NCI-H2081 treated with DMSO at 0.1 percent for 48 hours (cell line): ENCODE measurements at places on chromosomes 5 and 9.
A peak's percentile ranks its signal among the peaks of the same experiment; 100 is the strongest.

GRCh38 chr9:129785866-129786265, 17.1 kb upstream of the TOR1B start:
- no peak for DNase-seq

DNA sequence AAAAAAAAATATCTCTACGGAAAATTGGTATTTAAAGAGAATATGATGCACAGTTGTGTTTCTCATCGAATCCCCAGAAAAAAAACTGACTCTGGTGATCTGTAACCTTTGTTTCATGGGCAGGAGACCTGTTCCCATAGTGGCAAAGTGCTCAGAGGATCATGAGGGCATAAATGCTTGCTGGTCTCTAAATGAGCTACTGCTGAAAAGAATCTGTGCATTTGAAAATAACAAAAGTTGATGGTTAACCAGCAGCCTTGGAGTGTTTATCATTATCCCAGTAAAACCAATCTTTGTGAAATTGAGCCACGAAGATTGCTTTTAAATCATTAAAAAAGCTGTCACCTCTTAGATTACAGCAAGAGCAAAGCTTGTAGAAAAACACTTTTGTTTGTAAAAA, 775.4 kb downstream of the MTRR start:
- DNase-seq, result no peak

DNA sequence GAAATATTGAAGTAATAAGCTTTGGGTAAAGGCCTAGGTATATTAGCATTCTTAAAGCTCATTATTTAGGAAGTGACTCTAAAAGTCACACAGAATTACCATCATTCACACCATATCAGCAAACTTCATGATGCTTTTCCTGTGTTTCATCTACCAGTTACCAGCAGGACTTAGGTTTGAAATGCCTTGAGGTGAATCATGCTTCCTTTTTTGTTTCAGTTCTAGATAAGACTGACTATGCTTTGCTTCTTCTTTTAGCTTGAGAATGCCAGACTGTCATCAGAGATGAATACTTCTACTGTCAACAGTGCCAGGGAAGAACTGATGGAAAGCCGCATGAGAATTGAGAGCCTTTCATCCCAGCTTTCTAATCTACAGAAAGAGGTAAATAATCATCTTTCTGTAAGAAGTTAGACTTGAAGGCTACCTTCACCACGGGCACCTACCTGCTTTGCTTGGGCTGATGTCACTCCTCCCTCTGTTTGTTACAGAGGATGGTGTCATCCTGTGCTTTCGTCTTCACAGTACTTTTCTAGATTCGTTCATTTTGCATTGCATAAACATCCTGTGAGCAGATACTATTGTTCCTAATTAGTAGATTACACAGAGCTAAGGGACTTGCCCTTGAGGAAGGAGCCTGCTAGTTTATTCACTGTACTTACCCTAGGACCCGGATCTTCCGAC, 34.7 kb downstream of the LMNB1 start:
- DNase-seq, result no peak

GRCh38 chr9:113963017-113963620, 87.0 kb downstream of the ZNF618 start:
- no peak for DNase-seq

GRCh38 chr9:121269642-121270254, 1.8 kb downstream of the GSN start:
- no peak for DNase-seq

- DNase-seq, result no peak
These were observed 1.2 kb downstream of the VCAN start for GRCh38 chr5:83472508-83473345.

DNA sequence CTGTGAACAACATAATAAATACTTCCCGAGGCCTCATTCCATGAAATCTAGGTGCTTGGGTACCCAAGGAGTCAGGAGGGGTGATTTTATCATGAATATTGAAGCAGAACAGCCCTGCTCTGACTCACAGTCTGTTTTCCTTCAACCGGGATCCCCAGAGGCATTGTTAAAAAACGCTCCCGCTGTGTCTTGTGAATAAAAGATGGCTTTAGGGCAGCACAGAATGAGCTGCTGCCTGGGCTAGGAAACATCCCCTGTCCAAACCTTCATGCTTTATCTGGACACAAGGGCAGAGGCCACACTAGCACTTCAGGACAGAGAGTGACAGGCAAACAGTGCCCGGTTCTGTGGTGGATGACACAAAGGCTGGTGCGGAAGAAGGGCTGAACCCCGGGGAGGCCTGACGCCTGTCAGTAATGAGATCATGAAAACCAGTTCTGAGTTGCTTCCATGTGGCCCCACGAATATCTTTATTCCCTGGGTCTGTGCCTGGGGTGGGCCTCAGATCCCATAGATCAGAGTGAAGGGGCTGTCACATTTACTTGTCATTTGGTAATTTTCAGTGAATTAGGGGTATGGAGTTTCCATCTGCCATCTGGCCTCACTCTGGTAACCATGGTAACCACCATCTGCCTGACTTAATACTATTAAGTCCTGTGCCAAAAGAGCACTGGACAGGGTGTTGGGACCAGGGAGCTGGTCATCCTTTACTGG, 2.6 kb downstream of the IGFBPL1 start:
- DNase-seq, result peak; percentile 24

DNA sequence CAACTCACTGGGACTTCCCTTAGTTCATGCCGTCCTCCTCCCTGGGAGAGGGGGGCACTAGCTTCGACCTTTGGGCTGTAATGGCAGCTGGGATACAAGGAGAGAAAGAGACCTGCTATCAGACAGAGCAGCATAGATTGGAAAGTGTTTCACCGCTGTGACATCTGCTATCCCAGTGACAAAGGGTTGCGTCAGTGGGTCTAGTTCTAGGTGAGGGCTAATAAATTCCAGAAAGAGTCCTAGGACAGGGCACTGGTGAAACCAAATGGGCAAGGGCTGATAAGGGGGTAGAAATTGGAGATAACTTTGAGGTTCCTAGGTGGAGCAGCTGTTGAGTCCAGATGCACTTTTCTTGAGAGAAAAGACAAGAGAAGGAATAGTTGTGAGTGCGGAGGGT, 62.5 kb downstream of the RASGRF2 start:
- no peak for DNase-seq

GRCh38 chr5:110476164-110476563, 250.3 kb downstream of the TMEM232 start:
- no peak for DNase-seq

GRCh38 chr5:152376886-152377285, 28.2 kb downstream of the NMUR2 start:
- DNase-seq, result no peak

GRCh38 chr9:88871669-88872068, 119.6 kb upstream of the S1PR3 start:
- DNase-seq, result no peak

DNA sequence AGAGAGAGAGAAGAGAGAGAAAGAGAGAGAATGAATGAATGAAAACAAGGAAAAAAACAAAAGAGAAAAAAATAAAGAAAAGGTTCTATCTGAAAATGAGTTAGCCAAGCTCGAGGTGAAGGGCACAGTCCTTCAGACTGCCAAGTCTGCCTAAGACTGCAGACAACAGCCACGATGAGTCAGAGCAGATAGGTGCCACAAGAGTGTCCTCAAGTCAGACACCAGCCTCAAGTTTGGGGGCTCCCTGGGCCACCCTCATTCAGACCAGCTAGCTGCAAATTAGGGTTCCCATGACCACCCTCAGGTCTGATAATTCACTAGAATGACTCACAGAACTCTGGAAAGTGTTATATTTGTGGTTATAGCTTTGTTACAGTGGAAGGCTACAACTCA, 13.9 kb upstream of the HABP4 start:
- no peak for DNase-seq

DNA sequence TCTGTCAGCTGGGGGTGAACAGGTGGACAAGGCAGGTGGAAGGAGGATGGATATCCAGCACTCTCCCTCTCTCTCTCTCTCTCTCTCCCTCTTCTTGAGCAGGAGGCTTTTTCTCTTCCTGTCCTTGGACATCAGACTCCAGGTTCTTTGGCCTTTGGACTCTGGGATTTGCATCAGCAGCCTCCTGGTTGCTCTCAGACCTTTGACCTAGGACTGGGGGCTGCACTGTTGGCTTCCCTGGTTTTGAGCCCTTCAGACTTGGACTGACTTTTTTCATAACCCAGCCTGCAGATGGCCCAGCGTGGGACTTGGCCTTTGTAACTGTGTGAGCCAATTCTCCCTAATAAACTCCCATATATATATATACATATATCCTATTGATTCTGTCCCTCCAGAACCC, 35.0 kb upstream of the SEMA4D start:
- DNase-seq, result no peak

DNA sequence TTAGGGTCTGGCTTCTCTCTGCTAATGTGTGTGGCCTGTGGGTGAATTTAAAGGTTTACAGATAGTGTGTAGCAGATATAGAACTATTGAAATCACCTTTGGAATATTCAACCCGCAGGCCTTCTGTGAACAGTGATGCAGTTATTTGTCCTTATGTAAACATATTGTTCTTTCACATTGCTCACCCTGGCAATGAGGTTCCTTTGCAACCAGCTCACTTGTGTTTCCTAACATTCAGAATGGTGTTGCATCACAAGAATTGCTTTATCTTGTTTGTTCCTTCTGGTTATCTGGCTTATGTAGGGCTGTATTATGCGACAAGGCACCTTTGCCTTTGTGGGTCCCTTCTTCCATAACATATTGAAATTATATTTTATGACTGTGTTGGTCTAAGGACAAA, 370.3 kb downstream of the NNT start:
- DNase-seq, result no peak

DNA sequence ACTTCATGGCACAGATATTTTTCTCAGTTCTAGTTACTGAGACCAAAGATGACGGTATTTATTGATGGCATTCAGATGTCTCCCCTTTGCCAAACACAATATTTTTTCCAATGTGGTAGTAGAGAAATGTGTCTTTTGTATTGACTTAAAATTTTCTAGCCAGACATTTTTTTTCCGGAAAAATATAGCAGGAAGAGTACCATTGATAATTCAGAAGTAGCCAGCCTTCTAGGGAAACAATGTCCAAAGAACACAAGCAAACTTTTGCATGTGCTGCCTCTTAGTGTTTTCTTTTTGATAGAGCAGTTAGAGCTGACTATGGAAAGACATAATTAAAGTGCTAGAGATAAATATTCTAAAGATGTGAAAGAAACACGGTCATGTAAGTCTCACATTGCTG, 231.4 kb downstream of the MARCHF11 start:
- DNase-seq, result no peak

DNA sequence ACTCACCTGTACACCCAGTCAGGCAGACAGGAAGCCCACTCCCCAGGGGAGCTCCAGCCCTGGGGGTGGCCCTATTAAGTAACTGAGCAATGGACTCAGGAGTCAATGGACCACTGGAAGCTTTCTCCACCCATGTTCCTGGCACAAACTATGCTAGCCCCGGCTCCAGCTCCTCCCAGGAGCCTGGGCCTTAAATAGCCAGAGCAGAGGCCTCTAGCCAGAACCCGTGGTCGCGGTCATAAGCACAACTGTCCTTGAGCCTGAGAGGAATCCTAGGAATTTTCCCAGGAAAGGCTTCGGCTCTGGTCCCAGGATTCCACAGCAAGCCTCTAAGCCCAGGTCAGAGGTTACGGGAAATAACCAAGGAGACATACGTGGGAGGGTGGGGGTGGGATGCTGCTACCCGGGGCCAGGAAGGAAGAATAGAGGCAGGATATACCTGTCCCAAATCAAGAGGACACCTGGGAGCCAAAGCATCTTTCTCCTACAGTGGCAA, 5.5 kb downstream of the SEPTIN8 start:
- DNase-seq, result no peak

GRCh38 chr5:109192027-109192426, 217.7 kb downstream of the PJA2 start:
- DNase-seq, result no peak

DNA sequence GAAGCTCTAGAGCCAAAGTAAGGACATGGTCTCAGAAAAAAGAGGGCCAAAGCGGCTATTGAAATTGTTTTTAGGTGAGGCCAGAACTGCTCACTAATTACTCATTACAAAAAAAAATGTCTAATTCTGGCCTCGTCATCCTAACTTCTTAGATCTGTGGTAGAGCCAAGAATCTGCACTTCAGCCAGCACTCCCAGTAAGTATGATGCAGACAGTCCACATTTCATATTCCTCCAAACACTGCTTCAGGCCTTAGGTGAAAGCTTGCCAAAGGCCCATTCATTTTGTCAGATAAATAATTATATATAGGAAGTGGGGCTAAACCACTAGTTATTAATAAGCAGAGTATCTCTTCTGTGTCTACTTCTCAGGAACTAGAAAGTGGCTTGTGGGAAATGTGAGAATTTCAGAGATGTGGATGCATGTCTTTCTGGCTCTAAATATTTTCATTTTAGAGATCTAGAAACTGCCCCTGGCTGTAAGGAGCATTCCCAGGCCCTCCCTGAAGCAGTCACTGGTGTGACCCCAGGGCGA, 554.0 kb downstream of the TLE4 start:
- no peak for DNase-seq

DNA sequence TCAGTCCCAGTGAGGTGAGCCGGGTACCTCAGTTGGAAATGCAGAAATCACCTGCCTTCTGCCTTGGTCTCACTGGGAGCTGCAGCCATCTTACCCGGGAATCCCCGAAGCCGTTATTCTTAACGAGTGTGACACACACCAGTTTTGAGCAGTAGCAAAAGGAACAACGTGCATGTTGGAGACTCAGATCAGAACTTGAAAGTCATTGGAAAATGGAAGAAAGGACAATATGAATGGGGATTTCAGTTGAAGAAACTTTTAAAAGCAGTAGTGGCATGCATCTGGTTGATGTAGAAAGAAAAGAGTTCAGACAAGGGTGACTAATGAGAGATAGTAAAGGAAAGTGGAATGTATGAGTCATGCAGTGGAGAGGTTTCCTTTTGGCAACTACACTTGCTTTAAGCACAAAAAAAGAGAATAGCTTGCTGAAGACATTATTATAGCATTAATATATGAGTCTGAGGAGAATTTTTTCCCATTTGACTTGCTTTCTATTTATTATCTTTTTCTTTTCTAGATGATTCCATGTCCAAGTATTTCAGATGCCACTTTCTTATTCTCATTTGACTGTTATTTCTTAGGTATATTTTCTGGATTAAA, 44.4 kb upstream of the ANKDD1B start:
- no peak for DNase-seq

DNA sequence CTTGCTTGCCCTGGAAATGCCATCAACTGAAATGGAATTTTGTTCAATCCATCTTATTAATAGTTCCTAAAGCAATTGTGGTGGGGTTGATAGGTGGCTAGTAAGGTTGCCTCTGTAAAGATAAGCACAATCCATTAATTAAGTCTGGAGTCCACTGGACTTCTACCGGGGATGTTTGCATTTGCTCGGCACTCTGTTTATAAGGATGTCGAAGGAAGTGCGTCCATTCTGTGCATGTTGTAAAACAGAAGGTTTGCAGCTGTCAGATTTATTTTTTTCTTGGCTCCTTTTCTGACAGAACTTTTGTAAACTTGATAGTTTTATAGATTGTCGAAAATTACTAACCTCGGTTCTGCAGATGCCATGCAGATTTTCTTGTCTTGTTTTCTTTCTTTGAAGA, 12.8 kb upstream of the TNFAIP8 start:
- no peak for DNase-seq

- no peak for DNase-seq
These were observed 292.6 kb upstream of the DAB2 start for GRCh38 chr5:39717176-39717897.
